ENCODE measurements at places on chromosomes 16 and 17. TPM values are rescaled to one million over a fixed set of nuclear protein-coding genes. Genes with fewer than 3 reads are reported as not detected.
A peak's percentile ranks its signal among the peaks of the same experiment; 100 is the strongest.

GRCh38 chr17:4895121-4895520 is 4.2 kb upstream of the C17orf107 start:
- no peak for DNase-seq

GRCh38 chr17:74758848-74759168 is 10.4 kb downstream of the NHERF1 start:
- no peak for DNase-seq

DNA sequence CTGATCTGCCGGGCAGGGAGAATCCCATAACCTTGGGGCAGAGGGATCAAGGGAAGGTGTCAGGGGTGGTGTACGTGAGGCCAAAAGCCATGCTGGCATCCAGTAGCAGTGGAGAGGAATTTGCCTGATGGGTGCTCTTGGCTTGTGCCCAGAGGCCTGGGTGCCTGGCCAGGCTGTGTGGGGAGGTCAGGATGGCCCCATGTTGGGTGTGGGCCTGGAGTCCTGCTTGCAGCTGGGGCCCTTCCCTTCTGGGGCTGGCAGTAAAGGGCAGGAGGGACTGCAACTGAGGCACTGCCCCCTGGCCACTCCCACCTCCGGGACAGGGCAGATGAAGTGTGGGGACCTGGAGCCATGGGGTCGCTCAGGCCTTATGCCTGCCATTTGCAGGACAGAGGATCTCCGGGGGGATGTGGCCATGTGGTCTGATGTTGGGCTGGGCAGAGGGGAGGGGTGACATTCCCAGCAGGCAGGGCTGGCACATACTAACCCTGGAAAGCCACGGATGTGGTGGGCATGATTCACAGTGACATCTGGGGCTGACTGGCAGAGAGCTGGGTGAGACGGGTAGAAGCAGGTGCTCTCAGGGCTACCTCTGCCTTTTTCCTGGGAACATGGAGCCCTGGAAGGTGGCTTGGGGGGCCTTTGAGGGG is 3.5 kb downstream of the FMNL1 start:
- DNase-seq: no peak

GRCh38 chr17:17890773-17891759 is 54.3 kb upstream of the SREBF1 start:
- peak; percentile 47 for DNase-seq

GRCh38 chr17:50440838-50441829 is 15.1 kb downstream of the ACSF2 start:
- no peak for DNase-seq

Gene SBK1
- 0.28 TPM for total RNA-seq

Data from left colon (tissue), 2 donors.